ENCODE measurements at places on chromosomes 7 and 10.

- no peak for DNase-seq
Observed at GRCh38 chr10:80530816-80531215, 6.9 kb upstream of the SH2D4B start.

DNA sequence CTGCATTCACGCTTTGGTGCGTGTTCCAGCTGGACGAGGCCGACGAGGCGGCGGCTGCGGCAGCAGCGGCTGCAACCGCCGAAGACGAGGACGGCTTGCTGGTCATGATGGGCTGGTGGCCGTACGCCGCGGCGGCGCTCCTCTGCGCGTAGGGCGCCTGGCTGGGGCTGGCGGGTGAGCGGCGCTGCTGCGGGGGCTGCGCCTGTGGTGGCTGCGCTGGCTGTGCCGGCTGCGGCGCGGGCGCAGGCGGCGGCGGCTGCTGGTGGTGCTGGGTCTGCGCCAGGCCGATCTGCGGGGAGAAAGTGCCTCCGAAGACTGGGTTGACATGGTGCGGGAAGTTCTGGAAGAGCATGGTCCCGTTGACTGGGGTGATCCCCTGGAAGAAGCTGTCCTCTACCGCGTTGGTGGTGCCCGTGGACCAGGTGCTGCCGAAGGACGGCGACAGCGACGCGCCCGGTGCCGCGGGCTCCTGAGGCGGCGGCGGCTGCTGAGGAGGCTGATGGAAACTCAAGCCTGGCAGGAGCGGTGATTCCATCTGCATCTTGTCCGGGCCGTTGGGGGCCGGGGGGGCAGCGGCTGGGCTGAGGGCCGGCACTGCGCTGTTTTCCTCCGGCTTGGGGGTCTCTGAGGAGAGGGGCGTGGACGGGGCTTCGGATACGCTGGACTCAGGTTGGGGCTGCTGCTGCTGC, 51.1 kb downstream of the CPEB3 start:
- DNase-seq, result peak; percentile 27

DNA sequence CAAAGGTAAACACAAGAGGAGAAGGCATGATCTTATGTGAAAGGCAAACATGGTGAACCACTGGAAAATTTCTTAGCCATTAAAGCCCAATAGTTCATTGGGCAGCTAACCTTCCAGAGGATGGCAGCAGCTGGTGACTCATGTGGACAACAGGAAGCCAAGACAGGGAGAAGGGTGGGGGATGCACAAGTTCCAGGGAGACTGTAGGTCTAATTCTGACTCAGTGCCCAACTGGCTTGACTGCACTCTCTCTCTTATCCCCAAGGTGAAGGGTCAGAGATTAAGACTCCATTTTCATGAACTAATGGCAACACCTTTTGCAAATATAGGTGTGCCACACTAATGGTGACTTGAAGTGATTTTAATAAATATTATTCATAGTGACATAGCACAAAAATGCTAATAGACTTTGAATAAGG, 47.9 kb upstream of the SLC35B4 start:
- DNase-seq, result no peak

DNA sequence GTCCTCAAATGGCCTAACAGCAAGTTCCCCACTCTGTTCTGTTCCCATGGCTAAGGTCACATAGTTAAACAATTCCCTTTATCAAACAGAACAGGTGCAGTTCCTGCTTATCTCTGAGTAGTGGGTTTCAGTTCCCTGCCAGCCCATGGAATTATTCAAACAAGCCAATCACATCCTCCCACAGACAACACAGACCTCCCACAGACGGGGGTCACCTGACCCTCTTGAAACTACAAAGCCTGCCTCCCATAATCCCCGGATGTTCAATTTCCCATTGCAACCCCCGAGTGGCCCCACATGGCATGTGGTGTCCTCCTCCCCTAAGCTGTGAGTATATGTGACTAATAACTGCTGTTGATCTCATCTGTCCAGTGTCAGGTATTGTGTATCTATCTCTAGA, 64.1 kb downstream of the TMEM168 start:
- DNase-seq, result no peak

DNA sequence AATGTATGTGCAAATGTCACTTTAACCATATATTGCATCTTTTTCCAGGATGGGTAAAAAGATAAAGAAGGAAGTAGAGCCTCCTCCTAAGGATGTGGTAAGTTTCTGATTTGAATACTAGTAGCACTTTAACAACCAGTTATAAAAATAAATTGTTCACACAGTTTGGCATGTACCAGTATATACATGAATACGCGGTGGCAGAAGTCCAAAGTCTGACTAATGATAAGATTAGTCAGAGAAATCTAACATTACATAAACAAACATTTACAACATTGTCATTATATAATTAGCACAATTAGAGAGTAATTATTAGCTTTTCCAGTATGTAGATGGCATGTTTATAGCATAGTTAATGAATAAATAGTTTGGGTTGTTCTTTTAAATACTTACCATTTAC, 4.1 kb downstream of the ARMC3 start:
- no peak for DNase-seq

DNA sequence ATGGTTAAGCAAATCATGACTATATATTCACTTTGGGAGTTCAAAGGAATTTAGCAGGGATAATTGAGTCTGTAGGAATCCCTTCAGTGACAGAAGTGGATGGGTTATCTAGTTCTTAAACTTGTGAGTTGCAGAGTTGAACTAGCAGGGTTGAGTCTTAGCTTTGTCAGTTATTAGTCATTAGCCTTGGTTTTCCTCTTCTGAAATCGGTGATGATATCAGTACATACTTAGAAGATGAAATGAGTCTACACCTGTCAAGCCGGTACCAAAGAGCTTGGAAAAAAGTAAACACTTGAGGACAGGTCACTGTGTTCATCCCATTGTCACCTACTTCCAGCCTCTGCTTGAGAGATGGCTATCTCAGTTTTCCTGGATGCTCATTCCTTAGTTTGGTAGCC, 73.5 kb downstream of the BUB3 start:
- no peak for DNase-seq

DNA sequence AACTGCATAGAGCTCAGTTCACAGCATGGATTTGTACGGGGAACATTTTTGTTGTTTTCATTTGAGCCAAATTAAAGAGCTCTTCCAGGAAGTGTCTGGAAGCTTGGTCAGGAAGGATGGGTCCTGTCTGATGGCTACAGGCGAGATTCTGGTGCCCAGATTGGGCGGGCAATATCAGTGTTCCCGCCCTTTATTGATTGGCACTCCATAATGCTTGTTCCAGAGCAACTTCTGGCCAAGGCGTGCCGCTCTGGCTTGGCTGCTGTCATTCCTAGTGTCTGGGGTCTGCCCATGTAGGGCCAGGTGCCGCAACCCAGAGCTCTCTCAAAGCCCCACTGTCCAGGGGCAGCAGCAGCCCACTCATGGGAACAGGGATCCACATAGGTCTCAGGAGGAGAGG, 45.9 kb downstream of the RAMP3 start:
- DNase-seq, result no peak

- no peak for DNase-seq
Observed at GRCh38 chr7:31785101-31785500, 98.1 kb downstream of the PPP1R17 start.

GRCh38 chr7:74573512-74573911, 84.0 kb upstream of the GTF2I start:
- no peak for DNase-seq

DNA sequence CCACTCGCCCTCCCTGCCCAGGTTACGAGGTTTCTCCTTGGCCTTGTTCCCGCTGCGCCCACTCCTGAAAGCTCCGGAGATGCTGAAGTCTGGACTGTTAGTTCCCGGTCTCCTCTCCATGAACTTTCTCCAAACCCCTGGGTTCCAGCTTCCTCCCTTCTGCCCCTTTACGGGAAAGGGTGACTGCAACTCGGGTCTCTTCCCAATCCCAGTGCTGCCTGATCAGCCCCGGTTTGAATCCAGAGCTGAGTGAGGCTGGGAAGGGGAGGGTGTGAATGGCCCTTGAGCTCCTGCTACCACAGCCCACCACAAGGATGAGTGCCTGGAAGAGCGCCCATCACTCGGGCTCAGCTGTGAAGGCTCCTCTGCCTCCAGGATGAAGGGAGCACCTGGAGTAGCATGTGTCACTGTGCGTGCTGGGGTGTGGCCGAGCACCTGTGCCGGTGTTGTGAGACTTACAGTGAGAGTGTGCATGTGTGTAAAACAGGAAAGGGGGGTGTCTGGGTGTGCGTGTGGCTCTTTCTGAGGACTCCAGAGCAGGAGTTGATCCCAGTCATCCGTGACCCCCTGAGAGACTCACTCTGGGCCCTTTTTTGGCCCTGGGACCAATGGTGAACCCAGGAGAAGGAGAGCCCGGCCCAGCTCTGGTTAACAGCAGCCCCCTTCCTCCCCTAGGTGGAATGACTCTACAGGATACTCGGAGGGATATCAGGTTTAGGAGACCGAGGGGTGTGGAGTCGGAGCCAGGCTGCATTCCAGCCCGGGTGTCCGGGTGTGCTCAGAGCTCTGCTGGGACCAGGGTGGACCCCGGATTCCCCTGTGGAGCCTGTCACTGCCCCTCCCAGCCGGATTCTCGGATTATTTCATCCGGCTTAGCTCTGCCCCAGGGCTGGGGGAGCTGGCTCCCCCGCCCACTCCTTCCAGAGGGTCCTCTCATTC, 1.1 kb upstream of the ZNF467 start:
- DNase-seq, result no peak

- DNase-seq, result no peak
Observed at GRCh38 chr10:129970465-129971364, 6.6 kb upstream of the EBF3 start.

DNA sequence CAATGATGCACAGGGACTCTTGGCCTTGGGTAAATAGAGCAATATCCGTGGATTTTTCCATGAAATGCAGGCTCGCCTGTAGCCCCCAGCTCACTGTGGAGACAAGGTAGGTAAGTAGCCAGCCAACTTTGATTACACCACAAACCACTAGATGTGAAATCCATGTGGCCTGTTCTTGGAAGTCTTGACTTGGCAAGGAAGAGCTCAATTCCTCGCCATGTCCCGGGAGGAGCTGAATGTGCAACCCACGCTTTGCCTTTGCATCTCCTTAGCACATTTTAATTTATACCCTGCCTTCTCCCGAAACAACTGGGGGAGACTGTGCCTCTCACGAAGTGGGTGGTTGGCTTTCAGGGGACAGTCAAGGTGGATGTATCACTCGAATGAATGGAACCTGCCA, 347.7 kb upstream of the MKI67 start:
- no peak for DNase-seq

- DNase-seq, result no peak
Observed at GRCh38 chr7:113283861-113284260, 165.5 kb upstream of the SMIM30 start.

- DNase-seq, result no peak
Observed at GRCh38 chr7:117780832-117781231, 92.4 kb downstream of the CTTNBP2 start.

- peak; percentile 86 for DNase-seq
Observed at GRCh38 chr10:44864637-44865288, 46.4 kb upstream of the TMEM72 start.

DNA sequence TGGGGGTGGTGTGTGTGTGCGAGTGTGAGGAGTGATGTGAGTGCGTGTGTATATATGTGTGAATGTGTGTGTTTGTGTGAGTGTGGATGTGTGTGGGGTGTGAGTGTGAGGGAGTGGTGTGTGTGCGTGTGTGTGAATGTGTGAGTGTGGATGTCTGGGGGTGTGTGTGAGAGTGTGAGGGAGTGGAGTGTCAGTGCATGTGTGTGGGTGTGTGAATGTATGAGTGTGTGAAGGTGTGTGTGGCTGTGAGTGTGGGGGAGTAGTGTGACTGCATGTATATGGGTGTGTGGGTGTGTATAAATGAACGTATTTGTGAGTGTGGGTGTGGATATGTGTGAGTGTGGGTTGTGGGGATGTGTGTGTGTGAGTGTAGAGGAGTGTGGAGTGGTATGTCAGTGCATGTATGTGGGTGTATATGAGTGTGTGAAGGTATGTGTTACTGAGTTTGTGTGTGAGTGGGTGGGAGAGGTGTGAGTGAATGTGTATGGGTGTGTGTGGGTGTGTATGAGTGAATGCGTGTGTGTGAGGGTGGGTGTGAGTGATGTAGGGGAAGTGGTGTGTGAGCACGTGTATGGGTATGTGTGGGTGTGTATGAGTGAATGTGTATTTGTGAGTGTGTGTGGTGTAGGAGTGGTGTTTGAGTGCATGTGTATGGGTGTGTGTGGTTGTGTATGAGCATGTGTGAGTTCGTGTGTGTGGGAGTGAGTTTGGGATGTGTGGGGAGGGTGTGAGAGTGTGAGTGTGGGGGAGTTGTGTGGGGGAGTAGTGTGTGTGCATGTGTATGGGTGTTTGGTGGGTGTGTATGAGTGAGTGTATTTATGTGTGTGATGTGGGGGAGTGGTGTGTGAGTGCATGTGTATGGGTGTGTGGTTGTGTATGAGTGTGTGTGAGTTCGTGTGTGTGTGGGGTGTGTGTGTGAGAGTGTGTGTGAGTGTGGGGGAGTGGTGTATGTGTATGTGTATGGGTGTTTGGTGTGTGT, 28.5 kb upstream of the NUB1 start:
- DNase-seq, result no peak

DNA sequence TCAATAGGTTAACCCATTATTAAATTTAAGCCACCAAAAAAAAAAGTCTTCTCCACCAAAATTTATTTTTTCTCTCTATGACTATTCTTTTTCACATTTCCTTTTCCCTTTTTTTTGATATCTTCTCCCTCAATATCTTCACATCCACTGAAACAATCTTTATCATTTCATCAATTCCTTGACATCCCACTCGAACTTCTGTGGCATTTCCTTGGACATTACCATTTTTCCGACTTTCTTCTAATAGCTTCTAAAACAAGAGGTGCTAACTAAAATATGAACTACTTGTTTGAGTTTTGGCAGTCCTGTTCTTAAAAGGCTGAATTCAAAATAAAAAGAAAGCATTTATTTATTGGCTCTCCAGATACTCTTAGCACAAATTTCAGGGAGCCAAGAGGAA, 684 bp upstream of the CTNNA3 start:
- no peak for DNase-seq

DNA sequence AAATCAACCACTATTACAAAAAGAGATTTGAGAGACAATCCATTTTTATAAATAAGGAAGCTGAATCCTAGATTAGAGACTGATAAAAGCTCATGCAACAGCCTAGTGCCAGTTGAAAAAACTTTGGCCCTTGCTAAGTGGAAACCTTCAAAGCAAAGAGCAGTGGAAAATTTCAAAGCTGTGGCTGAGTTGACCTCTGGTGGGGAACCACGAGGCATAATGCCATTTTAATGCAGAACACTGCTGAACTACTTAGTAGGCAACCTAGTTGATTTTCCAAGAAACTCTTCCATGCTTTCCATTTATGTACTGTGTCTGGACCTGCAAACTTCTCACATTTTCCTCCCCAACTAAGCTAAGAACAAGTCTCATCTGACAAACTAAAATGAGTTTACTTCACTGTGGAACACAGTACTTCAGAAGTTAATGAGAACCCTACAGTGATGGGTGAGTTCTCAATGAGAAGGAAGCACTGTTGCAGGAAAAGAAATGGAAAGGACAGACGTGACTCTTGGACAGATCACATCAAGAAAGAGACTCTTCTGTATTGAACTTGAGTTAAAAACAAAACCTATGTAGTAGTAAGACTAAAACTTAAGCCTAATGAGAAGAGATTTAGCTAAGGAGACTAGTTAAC, 19.5 kb downstream of the FZD9 start:
- no peak for DNase-seq

DNA sequence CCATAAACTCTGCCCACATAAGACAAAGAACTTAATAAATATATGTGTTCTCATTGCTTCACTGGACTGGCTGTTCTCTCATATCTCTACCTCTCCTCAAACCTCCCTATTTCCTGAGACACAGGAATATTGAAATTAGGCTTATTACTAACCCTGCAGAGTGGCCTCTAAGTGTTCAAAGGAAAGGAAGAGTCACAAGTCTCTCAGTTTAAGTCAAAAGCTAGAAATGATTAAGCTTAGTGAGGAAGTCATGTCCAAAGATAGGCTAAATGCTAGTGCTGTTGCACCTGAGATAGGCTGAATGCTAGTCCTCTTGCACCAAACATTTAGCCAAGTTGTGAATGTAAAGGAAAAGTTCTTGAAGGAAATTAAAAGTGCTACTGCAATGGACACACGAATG, 41.1 kb downstream of the GNAI1 start:
- DNase-seq, result no peak
